ENCODE measurements at places on chromosomes 5 and 9.

- DNase-seq = no peak
Observed at GRCh38 chr5:4130819-4131218, 535.2 kb downstream of the IRX1 start.

- DNase-seq = no peak
Observed at GRCh38 chr9:105187781-105188180, 56.7 kb upstream of the SLC44A1 start.

DNA sequence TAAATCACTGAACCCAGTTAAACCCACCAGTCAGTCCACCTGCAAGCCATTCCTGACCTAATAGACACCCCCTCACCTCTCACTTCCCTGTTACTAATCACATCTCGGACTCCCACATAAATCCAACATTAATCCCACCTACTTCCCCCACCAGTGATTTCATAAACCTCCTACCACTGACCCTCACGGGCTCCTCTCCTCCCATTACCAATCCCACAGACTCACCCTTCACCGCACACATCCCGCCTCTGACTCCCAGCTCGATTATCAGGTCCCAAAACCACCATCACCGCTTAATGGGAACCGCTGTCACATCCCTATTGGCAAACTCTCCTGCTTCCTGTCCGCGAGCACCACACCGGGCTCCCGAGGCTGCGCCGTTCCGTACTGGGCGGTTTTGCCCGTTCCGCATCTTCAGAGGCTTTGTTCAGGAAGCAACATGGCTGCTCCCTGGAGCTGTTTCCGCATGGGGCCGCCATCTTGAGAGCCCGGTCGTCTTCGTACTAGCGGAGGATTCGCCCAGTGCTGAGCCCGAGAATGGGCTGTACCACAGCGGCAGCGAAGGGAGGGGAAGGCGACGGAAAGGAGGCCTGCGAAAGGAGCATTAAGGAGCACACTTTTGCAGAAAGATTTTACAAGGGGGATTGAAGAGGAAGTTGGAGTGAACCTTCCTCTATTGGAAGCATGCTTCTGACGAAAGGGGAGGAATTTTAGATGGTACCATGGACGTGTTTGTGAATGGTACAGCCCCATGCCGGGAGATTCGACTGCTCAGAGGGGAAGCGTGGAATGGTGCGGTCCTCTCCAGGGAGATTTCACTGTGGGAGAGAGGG lies at the start of gene ZNF300:
ZNF300 (minus strand) TSS at position 502 of the 833 bp plus-strand sequence. CDS start 1,825 bp downstream, outside the sequence.
- DNase-seq = peak; percentile 88

- DNase-seq = no peak
Observed at GRCh38 chr9:32293091-32293490, 91.4 kb upstream of the ACO1 start.

GRCh38 chr5:72160959-72161358 lies 53.7 kb downstream of the MAP1B start:
- no peak for DNase-seq

- DNase-seq = no peak
Observed at GRCh38 chr9:34628656-34629490, at the start of gene ARID3C. ARID3C (minus strand) TSS chr9:34629066; CDS start chr9:34628014, 1,052 bp downstream.

DNA sequence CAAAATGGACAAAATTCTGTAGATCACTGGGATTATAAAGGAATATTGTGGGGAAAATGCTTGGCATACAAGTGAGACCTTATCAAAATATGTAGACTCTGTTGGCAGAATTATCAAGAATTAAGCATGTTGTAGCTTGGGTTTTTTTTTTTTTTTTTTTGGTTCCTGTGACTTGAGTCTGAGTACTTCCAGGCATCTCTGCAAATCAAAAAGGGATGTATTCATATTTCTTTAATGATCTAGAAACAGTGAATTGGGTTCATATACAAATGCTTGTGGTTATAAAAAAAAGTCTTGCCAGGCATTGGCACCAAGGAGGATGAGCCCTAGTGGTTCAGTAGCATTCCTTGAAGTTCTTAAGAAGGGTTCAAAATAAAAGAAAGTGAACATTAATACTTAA lies 292.2 kb downstream of the ARHGAP26 start:
- no peak for DNase-seq

DNA sequence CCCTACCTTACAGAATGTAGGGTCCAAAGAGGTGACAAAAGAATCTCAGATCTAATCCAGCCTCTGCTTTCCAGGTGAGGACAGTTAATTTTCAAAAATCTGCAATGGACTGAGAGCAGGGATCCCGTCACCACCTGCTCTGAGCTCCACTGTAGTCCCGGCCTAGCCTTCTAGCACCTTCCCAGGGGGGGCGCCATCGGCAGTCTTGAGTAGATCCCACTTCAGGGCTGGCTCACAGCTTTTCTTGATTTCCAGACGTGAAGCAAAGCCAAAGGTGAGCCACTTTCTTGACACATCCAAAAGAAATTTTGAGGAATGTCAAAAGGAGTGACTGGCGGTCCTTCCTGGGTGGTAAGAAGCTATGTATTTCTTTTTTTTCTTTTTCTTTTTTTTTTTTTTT lies 114.1 kb downstream of the SYK start:
- DNase-seq = peak; percentile 35

- DNase-seq = no peak
Observed at GRCh38 chr5:103256178-103256577, 2.4 kb upstream of the MACIR start.

- no peak for DNase-seq
Observed at GRCh38 chr5:97163360-97163764, 19.7 kb downstream of the RIOK2 start.

- peak; percentile 26 for DNase-seq
Observed at GRCh38 chr9:103183701-103184171, 188.6 kb downstream of the CYLC2 start.

GRCh38 chr9:101450931-101451330 lies 15.4 kb upstream of the ALDOB start:
- DNase-seq = no peak

Data from uterus (tissue), 4 donors.